ENCODE measurements at places on chromosomes 5 and 9. TPM values are rescaled to one million over a fixed set of nuclear protein-coding genes. Genes with fewer than 3 reads are reported as not detected.

Gene PCDHAC1
- total RNA-seq, result 0.88 TPM

Gene GOLM1
- 55.2 TPM for total RNA-seq

Gene FOXD4L5
- total RNA-seq, result not detected

Gene COL27A1
- 18.4 TPM for total RNA-seq

DNA sequence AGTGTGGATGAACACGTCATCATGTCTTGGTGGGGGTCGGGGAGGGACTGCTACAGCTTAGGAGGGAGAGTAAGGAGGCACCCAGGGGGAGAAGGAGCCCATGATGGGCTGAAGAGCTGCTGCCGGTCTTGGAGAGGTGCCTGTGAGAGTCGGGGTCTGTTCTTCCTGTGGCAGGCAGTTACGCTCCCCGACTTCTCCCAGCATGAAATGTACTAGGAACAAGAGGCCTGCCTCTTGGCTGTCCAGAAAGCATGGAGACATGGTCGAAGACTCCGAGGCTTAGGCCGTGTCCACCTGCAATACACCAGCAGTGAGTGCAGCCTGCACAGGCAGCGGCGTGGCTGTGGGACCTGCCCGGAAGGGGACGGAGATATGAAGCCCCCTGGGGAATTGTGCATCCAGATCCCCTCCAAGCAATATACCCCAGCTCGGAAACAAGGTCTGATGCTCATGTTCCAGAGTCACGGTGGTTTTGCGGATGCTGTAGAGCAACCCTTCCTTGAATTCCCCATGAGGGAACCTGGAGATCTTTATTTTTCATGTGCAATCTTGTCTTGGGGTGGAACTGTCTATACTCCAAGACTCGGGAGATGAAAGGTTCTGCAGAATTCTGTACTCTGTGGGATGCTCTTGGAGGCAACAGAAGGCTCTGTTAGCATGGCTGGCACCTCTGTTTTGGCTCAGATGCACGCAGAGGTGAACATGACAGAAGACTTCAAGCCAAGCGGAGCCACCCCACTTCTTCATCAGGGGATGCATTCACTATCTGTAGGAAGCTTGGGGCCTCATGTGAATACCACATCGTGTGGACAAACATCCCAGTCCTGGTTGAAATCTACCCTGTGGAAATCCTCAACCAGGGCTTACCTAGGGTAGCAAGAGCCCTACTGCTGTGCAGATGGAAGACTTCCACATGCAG is 374.9 kb upstream of the IRX4 start:
- no peak for DNase-seq

- DNase-seq, result no peak
Observed at GRCh38 chr9:126581893-126582292, 31.8 kb upstream of the LMX1B start.

GRCh38 chr5:172113036-172113435 is 75.0 kb downstream of the STK10 start:
- DNase-seq, result no peak

GRCh38 chr5:151651997-151652645 is 34.6 kb downstream of the SPARC start:
- DNase-seq, result peak; percentile 80

GRCh38 chr5:79893485-79893884 is 97.6 kb downstream of the MTX3 start:
- no peak for DNase-seq

GRCh38 chr5:88507261-88507660 is 238.6 kb upstream of the TMEM161B start:
- no peak for DNase-seq

DNA sequence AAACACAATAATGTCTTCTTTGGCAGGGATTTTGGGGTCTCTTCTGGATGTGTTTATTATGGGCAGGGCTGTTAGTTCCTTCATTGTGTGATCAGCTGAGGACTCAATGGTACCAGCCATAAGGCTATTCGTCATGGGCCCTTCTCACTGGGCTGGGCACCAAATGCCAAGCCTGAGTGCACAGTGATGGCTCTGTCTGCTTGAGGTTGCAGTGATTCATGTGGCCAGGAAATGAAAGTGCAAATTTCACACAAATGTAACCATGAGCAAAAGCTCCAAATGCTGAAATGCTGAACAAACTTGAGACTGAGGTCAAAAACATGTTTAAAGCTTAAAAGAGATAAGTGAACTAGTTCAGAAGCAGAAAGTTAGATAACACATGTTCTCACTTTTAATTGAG is 191.0 kb downstream of the TARS1 start:
- DNase-seq, result no peak

DNA sequence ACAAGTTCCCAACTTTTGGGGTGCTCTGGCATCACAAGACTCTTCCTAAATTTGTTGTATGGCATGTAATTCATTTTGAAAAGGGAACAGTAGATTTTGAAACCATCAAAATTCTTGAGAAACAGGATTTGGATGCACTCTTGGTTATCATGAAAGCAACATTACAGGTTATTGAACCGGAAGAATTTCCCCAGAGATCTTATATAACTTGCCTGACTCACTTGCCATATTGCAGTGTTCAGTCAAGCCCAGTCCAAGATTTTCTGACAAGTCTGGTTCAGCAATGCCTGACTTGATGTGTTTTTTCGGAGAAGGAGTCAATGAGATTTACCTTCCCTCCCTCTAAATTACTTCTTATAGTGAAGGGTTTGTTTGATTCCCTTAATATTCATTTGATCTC is 32.0 kb downstream of the SMIM15 start:
- no peak for DNase-seq

GRCh38 chr5:175718401-175719108 is 60.7 kb downstream of the HRH2 start:
- DNase-seq, result peak; percentile 39

- no peak for DNase-seq
Observed at GRCh38 chr9:33418090-33418489, 15.7 kb upstream of the AQP7 start.

DNA sequence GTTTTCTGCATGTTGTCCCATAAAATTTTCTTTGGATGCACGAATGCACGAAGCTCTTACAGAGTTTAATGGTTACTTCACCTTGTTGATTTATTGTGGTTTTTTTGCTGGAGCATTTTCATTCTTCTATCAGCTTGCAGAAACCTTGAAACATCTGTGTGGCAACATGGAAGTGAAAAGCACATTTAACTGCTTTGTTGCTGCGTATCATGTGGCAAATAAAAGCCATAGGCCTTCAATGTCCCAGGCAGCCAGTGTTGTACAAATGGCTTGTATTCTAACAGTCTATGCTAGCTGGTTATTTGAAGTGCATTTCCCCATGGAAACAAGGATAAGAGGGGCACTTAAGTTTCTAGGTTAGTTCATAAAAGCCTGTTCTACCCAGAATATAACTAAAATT is 42.5 kb upstream of the RASGRF2 start:
- DNase-seq, result peak; percentile 52

DNA sequence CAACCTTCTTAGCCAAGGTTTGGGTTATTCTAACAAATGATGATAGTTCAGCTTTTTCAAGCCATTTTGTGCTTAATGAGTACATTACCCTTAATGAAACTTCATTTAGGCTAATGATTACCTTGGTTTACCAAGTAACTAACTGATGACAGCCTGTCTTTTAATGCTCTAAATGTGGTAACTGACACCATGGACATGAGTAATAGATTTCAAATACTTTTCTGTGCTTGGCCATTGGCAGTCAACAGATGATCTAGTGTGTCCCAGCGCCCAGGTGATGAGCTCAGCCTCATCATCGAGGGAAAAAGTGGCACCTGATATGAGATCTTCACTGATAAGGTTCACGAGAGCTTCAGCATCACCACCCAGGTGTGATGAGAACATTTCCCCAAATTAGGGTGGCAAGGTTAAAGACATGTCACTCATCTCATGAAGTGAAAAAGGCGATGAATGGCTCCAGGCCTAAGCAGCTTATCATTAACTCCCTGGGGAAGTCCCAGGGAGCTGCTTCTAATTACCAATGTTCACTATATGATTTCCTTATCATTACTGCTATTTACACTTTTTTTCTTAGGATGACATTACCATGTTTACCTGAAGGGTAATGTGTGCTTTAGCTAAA is 296.0 kb downstream of the SPOCK1 start:
- DNase-seq, result no peak

GRCh38 chr9:117715411-117715989 is 11.3 kb downstream of the TLR4 start:
- no peak for DNase-seq

GRCh38 chr5:108869066-108869465 is 121.4 kb downstream of the FER start:
- DNase-seq, result no peak

DNA sequence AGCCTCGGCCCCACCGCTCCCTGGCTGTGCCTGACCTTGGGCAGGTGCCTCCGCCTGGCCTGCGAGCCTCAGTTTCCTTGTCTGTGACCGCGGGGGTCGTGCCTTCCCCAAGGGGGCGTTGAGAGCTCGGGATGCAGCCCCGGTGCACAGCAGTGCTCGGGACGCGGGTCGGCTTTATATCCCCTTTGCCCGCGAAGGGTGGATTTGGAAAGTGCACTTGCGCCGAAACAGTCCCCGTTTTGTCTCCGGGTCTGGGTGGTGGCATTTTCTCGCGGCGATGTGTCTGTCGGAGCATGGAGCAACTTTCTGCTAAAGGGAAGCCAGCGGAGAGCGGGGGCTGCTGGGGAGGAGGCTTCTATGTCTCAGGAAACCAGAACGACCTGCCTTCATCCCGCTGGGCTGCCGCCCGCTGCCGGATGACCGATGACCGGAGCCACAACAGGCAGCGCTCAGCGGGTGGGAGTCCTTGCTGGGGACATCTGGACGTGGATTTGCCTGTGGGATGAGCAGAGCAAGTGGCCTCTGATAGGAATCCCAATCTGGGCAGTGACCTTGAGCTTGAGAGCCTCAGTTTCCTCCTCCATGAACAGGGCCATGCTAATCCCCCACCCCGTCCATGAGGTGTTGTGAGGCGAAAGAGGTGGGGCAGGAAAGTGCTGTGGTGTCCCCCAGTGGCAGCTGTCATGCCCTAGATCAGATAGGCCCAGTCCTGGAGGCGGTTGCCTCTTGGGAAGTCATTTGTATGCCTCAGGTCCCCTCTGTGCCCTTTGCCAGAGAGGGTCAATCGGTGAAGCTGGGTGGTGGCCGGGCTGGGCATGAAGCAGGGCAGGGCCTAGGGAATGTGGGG is 651 bp downstream of the HRH2 start:
- DNase-seq, result no peak

Data from lung (tissue), 17 donors.